ENCODE measurements at places on chromosomes 2 and 18. TPM values are rescaled to one million over a fixed set of nuclear protein-coding genes. Genes with fewer than 3 reads are reported as not detected.

GRCh38 chr18:2495381-2495780, 75.9 kb downstream of the METTL4 start:
- no peak for DNase-seq

- DNase-seq, result no peak
Measured at GRCh38 chr2:119760956-119761275, 1.2 kb downstream of the PTPN4 start.

DNA sequence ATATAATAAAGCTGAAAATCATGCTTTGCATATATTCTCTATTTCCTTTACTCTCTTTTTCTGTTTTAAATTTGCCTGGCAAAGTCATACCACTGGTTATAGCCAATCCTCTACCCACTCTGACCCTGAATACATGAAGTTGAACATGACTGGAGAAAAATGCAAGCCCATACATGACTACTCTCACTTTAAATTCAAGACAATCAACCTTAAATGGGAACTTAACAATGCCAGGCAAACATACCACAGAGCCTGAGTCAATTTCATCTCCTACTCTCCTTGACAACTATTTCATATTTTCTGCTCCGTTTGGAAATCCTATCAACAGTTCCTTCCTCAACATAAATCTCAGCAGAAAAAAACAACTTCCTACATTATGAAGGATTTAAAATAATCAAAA, 22.6 kb downstream of the RAD51AP2 start:
- no peak for DNase-seq

The SAG gene
- total RNA-seq, result not detected

- DNase-seq, result no peak
Measured at GRCh38 chr18:54787616-54788015, 40.7 kb upstream of the RAB27B start.

DNA sequence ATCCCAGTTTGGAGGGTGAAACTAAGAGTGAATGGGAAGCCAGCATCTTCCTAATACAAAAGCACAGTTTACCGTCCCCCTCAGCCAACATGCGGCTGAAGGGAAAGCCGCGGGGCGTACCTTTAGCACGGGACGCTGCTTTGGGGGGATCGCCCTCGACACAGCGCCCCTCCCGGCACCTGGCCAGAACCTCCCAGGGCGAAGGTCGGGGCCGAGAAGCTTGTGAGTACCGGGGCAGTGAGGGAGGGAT, at the start of gene METTL8:
METTL8 (minus strand) TSS at position 228 of the 250 bp plus-strand sequence. CDS start 41,805 bp downstream, outside the sequence.
- no peak for DNase-seq

DNA sequence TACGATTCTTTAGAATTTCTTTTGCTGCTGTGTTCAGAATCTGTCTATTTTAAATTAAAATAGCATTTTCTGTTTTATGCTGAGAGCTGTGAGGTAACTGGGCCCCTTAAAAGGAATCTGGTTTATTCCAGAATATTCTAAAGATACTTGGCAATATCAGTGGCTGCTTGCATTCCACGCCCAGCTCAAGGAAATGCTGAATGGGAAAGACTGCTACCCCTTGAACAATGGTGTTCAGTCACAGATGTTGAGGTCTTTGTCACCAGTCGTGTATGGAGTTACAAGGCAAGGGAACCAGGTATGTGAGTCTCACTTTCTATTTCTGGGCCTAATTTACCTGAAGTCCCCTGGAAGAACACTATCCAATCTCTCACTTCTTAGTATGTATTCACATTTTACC, 377.9 kb upstream of the CDH7 start:
- no peak for DNase-seq

DNA sequence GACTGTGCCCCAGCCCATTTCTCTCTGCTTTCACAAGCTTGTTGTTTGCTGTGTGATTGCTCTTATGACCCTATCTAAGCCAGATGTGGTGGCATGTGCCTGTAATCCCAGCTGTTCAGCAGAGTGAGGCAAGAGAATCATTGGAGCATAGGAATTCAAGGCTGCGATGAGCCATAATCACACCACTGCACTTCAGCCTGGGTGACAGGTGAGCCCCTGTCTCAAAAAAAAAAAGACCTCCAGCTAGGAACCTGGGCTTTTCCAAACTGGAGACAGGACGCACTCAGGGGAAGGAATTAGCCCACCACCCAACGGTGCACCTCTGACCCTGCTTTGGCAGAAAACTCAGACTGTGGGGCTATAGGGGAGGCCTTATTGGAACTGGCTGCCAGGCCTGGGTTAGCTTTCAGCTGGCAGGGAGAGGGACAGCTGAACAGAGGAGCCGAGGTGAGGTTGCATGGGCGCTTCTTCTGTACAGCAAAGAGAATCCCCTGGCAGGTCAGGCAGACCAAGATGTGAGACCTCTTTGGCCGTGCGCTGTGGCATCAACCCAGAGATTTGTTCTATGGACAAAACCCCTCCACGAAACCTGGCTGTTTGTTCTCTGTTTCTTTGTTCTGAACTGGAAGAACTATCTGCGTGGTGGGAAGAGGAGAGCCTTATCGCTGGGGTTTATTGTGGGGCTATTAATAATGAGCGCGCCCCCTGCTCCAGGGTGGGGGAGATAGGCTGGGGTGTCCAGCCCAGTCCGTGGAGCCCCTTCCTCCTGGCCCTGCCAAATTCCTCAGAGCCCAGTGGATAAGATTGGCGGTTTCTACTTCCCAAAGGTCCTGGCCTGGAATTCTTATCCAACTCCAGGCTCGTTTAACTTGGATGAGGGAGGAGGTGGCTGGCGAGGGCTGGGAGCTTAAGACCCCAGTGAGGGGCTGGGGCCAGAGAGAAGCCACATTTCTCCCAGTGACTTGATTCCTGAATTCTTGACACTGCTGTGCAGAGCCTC, 38.8 kb upstream of the SMAD7 start:
- DNase-seq, result no peak

DNA sequence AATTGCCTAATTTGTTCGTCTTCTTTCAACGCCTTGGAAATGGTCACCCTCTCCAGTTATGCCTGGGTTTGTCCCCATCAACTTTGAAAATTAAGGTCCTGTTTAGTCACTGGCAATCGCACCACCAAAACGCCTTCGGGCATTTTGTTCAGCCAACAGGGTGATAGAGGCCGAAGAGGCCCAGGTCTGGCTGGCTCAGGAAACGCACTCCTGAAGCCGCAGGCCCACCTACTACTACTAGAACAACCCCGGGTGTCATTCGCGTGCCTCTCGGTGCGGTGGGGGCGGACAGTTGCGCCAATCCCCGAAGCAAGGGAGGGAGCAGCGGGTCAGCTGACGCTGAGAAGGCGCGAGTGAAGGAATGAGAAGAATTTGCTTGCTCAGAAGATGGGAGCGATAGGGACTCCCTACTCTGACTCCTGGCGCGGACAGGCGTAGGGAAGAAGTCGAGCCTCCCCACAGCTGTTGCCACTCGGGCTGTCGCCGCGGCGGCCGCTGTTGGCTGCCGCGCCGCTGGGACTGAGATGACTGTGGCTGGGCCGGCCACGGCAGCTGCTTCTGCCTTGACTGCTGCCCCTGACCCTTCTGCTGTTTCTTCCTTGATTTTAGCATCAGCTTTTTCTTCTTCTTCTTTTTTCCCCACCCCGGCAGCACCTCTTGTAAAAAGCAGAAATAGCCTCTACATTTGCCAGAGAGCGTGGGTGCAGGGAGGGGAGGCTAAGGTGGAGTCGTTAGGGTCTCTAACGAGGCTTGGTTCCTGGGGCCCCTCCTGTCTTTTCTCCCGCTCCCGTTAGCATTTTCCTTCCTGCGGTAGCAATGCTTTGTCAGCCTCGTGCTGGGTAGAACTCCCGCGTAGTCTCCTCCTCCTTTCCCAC, 387.6 kb downstream of the FIGN start:
- DNase-seq, result no peak

The TSGA10 gene
- 2.8 TPM for total RNA-seq

The UGT1A10 gene
- not detected for total RNA-seq

- DNase-seq, result no peak
Measured at GRCh38 chr2:71800106-71800809, 346.9 kb downstream of the DYSF start.

- no peak for DNase-seq
Measured at GRCh38 chr2:9053534-9053931, 50.0 kb upstream of the MBOAT2 start.

The CYP26B1 gene
- not detected for total RNA-seq

The MARS2 gene
- total RNA-seq, result 32.4 TPM

DNA sequence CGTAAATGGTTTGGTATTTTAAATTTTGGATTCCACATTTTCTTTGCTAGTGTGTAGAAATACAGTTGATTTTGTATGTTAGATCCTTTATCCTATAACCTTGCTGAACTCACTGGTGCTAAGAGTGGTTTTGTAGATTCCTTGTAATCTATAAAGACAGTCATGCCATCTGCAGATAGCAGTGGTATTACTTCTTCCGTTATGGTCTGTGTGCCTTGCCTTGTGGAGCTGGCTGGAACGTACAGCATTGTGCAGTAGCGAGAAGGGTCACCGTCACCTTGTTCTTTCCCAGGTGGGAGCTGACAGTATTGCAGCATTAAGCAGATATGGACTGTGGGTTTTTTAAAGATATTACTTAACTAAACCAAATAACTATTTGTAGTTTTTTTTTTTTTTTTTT, 33.7 kb downstream of the ATP9B start:
- DNase-seq, result no peak

The ATIC gene
- total RNA-seq, result 289 TPM

- no peak for DNase-seq
Measured at GRCh38 chr2:69815717-69816116, 13.7 kb upstream of the GMCL1 start.

The SPTBN1 gene
- 23.4 TPM for total RNA-seq

DNA sequence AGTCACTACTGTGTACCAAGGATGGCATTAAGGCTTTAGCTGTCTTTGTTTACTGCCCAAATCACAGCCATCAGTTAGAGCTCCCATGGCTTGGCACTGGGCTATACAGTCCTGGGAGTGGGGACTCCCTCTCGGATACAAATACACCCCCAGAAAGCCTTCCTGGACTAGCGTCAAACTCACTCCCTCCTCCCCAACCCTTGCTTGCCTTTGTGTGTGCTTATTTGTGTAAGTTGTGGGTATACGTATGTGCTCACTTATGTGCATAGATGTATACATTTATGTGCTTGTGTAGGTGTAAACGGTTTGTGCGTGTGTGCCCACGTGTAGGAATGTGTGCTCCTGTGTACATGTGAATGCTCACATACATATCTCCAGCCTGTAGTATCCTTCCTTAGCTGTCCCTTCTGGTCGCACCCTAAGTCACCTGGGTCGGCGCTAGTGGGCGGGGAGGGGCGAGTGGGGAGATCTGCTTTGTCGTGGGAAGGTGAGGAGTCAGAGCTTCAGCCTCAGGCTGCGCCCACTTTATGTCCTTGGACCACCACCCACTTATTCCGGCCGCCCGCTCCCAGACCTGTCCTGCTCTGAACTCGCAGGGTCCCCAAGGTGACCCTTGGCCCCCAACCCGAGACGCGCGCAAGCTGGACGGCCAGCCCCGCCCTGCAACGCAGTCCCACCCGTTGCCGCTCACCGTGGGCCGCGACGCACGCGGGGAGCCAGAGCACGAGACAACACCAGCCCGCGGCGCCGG, 461 bp downstream of the PRADC1 start:
- peak; percentile 19 for DNase-seq

- DNase-seq, result no peak
Measured at GRCh38 chr18:69035756-69036155, 237.9 kb downstream of the CCDC102B start.

The CXCR4 gene
- total RNA-seq, result 28.5 TPM

The RNF103 gene
- total RNA-seq, result 11.7 TPM

DNA sequence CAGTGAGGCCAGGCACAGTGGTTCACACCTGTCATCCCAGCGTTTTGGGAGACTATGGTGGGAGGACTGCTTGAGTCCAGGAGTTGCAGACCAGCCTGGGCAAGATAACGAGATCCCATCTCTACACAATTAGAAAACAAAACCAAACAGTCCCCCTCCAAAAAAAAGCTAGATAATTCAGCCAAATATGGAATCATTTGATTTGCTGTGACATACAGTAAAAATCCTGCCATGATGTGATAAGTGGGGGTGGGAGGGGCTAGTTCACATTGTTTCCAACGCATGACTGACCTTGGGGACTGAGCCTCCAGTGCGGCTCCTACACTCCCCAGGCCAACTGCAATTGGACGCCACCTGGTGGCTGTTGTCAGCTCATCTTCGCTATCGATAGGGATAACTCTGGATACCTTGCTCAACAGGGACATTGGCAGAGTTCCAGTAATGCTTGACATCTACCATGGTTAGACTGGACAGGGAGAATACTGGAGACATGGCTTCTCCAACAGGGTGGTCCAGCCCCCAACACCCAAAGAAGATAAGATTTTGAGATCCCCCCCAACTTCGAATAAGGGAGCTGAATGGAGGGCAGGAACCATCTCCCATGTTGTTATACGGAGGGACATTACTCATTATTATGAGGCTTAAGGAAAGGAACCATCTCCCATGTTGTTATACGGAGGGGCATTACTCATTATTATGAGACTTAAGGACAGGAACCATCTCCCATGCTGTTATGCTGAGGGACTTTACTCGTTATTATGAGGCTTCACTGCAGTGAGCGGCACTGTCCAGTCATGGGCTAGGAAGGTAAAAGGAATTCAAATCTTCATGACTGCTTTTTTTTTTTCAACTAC, 135.9 kb downstream of the TGIF1 start:
- peak; percentile 66 for DNase-seq

- DNase-seq, result no peak
Measured at GRCh38 chr2:219537657-219538488, 5.7 kb downstream of the CHPF start.

The FZD7 gene
- 0.20 TPM for total RNA-seq

DNA sequence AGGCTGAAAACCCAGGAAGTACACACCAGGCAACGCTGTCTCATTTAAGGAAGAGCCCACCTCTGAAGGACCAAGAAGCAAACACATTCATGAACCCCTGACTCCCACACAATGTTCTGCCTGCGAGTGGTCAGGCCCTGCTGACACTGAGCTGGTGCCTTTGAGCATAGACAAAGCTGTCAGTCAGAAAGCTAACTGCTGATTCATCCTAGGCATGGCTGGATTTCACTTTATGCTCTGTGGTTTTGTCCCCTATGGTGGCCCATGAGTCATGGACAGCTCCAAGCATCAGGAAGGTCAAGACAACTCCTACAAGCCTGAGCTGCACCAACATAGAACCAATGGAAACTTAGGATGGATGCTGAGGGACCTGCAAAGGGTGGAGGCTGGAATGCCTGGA, 78.9 kb downstream of the UXS1 start:
- no peak for DNase-seq

The ALPP gene
- not detected for total RNA-seq

- no peak for DNase-seq
Measured at GRCh38 chr18:53850902-53851301, 373.6 kb downstream of the MBD2 start.

The MC2R gene
- not detected for total RNA-seq

The TMEM17 gene
- 0.15 TPM for total RNA-seq

The TUBA3E gene
- not detected for total RNA-seq

GRCh38 chr18:63140997-63141777, 178.4 kb downstream of the BCL2 start:
- no peak for DNase-seq

GRCh38 chr18:24138409-24138788, 463 bp upstream of the CABYR start:
- DNase-seq, result no peak

All from activated T-cell treated with anti-CD3 and anti-CD28 coated beads, Interleukin-2, amount 50 U/mL, for 4 hours (primary cell).